ENCODE measurements at places on chromosomes 6 and 20.

- no peak for DNase-seq
Observed at GRCh38 chr6:144746902-144747469, 461.9 kb downstream of the UTRN start.

DNA sequence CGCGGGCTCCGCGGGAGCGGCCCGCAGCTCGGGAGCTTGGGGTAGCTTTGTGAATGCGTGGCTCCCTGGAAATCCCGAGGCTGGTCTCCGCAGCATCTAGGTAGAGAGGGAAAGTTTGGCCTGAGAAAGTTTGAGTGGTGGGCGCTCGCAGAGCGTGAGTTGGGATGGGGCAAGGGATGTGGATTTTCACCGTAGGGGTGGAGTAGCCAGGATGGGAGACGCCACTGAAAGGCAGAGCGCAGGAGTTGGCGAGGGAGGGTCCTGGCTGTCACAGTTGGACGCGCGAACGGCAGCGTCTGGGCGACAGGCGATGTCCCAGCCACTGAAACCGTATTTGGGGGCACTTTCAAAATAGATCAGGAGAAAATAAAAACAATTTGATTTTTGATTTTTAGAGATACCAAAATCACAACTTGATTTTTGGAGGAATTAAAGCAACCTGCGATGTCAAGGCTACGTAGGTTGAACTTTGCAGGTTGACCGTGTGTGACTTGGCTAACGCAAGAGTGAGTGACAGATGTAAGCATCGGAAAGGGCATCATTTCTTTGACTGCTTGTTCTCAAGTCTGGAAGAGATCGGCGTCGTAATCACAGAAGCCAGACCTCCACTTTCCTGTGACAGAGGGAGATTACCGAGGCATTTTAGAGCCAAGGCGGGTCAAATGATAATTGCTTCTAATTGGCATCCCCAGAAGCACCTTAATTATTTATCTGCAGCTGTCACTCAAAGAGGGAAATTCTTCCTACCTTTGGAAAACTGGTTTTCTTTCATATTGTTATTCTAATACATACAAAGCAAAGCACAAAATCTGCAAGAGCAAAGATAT, 646 bp downstream of the HEY2 start:
- no peak for DNase-seq

GRCh38 chr6:133393891-133394290, 152.7 kb downstream of the EYA4 start:
- no peak for DNase-seq

DNA sequence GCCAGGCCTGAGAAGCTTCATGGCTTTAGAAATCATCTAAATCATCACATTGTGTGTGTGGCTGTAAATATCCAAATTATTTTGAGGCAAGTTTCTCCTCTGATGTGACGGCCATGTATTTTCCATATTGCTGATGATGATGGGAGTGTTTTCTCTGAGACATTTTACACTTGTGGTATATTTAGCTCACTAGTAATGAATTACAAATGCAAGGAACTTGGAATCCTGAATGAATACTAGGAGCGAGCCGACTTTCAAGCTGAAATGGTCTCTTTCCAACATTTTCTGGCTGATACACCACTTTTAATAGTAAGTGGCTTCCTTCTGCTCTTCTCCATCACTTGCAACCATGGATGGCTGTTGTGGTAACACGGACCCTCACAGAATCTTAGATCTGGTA, 41.3 kb downstream of the UTRN start:
- DNase-seq = no peak

DNA sequence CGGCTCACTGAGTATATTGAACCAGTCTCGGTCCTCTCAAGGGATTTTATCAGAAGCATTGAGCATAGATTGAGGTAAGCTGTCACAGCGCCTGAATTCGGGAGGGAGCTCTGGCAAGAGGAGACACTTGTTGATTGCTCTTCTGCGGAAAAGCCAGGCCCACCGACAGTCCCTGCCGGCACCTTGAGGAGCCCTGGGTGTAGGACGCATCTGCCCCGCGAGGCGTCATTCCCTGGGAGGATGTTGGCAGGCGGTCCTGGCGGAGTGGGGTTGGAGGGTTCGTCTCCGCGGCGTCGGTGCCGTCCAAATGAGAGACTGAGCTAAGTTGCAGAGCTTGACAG, 843 bp downstream of the FBXO9 start:
- no peak for DNase-seq

GRCh38 chr6:129920103-129920798, 59.1 kb upstream of the TMEM244 start:
- DNase-seq = no peak

DNA sequence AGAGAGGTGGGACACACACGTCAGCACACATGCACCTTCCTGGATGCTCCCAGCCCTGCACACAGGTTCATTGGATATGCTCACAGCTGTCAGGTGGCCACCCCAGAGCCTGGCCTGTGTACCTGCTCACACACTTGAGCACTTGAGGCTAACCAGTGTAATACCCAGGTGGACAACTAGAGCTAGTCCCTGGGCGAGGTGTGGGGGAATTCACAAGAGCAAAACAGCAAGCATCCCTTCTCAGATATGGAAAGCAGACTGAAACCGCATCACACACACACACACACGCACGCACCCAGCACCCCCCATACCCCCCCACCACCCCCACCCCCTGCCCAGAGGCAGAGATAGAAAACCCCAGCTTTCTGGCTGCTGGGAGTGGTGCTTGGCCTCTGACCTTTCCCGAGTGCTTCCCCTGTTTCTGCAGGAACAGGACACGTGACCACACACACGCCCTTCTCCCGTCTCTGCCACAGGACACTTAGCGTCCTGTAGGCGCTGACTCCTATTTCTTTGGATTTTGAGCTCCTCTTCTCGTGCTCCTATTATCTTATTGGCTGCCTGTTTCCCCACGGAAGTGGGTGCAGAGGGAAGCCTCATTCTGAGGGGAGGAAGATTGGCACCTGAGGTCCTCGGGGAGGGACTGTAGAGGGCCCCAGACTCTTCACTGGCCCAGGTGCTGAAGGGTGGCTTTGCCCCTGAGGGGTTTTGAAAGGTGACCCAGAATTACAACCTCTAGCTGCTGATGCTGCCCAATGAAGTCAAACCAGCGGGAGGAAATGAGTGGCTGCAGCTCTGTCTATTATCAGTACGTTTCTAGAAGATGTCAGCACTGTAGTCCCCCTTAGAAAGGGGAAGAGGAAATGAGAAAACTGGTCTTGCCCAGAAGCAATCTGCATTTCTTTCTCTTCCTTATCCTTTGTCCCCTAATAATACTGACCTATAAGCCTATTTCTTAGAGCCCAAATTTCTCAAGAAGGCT, 65.8 kb downstream of the SYTL3 start:
- no peak for DNase-seq

- no peak for DNase-seq
Observed at GRCh38 chr6:39388606-39389483, 66.3 kb upstream of the KCNK16 start.

GRCh38 chr6:85551264-85551663, 42.4 kb downstream of the SNX14 start:
- DNase-seq = no peak

GRCh38 chr20:16243470-16243869, 329.8 kb downstream of the KIF16B start:
- DNase-seq = no peak

GRCh38 chr6:37535759-37536490, 36.2 kb upstream of the CCDC167 start:
- no peak for DNase-seq

DNA sequence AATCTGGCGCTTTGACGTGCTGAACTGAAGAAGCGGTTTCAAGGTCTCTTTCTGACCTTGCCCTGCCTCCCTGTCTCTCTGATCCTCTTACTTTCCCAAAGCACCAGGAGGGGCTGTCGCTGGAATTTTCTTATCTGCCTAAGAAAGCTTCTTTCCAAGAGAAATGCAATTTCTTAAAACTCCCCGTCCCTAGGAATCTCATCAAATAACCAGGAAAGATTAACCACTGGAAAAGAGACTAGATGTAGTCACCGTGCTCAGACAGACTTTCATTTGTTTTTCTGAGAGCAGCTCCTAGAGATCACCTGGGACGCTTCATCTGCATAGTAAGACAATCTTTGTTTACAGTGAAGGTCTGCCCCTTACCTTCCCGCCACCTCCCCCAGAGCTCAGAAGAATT, 38.6 kb downstream of the PDYN start:
- DNase-seq = no peak

GRCh38 chr6:108107102-108107501, 32.6 kb upstream of the OSTM1 start:
- no peak for DNase-seq

DNA sequence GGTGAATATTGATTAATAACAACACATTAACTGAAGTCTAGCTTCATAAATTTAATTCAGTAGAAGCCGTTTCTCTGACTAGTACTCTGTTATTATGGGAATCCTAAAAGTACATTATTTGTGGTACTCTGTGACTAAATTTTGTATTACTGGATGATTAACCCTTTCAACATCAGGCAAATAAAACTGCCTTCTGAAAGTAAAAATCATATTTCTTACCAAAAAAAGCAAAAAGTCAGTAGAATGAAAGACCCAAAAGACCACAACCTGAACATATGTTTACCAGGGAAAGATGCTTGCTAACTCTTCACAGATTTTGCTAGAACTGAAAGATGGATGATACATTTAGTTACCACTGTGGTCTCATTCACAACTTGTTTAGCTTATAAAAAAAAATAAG, 73.2 kb downstream of the AHI1 start:
- no peak for DNase-seq

DNA sequence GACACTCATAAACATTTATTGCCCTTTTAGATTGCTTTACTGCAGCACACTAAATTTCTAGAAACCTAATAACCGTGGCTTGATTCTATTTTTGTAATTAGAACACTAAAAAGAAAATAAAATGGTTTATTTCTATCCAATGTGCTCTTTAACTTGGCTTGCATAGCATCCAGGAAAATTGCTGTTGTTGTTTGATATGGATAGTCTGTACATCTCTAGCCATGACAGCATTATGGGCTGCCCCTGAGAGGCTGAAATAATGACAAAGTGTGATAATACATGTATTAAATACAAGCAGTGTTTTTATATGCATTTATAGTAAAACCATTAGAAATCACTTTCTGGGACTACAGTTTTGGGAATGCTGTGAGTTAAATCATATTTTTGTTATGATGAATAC, 472.5 kb downstream of the EPM2A start:
- no peak for DNase-seq

DNA sequence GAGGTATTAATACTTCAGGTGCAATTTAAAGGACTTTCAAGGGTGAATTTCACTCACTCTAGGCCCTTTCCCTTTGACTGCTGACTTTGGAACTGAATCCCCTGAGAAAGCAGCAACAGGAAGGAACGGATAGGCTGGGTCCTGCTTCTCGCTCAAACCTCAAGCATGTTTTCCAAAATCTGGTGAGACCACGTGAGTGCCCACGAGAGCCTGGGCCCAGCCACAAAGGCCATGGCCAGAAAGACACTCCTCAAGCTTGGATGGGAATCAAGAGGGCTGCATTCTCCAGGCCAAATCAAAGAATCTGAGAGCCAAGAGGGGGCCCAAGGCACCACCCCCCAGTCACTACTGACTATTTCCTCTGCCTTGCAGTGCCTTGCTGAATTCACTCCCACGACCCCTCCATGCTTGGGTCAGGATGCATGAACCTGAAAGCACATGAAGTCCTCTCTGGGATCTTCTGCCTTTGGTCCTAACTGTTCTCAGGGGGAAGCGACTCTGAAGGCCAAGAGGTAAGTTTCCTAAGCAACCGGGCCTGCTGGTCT, 146.1 kb downstream of the NFATC2 start:
- no peak for DNase-seq

- peak; percentile 66 for DNase-seq
Observed at GRCh38 chr6:67606906-67607828, 1027.9 kb upstream of the ADGRB3 start.

DNA sequence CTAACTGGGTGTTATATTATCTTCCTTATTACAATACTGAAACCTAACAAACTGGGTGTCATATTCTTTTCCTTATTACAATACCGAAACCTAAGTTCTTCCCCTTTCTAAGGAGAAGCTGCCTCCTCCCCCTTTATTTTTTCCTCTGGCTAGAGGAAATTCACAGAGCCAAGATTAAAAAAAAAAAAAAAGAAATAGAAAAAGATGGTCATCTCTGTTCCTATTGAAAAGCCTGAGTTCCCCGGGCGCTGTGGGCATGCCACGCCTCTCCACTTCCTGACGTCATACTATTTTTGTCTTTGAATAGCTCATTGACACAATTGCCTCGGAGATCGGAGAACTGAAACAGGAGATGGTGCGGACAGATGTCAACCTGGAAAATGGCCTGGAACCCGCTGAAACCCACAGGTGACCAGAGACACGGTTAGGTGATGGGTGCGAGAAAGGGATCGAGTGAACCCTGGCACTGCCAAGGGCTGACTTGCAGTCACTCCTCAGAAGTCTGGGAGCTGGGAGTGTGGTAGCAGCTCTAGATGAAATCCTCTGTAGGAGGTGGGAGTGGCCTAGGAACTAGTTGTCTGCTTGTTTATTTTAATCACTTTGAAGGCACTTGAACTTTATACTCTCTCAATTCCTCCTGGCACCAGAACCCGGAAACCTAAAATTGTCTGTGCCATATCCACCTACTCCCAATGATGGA, 82.2 kb upstream of the NAA20 start:
- no peak for DNase-seq

- no peak for DNase-seq
Observed at GRCh38 chr20:62742550-62742949, 33.9 kb downstream of the NTSR1 start.

- no peak for DNase-seq
Observed at GRCh38 chr6:25038999-25039398, 103.2 kb upstream of the RIPOR2 start.

GRCh38 chr20:49372095-49372734, 94.4 kb upstream of the ZNFX1 start:
- no peak for DNase-seq

GRCh38 chr6:158786645-158787304, 32.4 kb downstream of the EZR start:
- DNase-seq = no peak

- peak; percentile 65 for DNase-seq
Observed at GRCh38 chr20:956330-956951, 40.3 kb upstream of the ANGPT4 start.

GRCh38 chr6:146916435-146917025, 287.7 kb upstream of the STXBP5 start:
- no peak for DNase-seq

GRCh38 chr20:62733891-62734290, 25.3 kb downstream of the NTSR1 start:
- DNase-seq = no peak

DNA sequence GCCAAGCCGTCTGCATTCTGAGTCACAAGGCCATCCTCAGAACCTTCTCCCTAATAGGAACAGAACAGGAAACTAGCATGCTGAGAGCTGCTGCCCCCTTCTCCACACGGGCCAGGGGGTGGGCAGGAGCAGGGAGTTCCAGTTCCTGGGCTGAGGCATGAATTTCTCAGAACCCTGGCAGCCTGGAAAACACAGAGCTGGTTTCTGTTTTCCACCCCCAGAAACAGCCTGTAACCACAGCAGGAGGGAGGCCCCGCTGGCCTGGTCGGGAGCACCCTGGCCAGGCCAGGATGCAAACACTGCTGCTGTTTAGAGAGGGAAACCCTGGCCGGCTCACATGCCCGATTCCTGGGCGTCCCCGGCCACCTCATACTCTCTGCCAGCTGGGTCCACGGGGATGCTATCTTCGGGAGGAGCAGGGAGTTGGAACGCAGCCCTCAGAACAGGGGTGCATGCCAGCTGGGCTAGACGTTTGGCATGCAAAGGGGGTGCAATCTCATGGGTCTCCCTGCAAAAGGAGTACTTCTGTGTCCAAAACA, 130.1 kb downstream of the NFATC2 start:
- peak; percentile 36 for DNase-seq
